ENCODE measurements at places on chromosomes 1 and 21.

GRCh38 chr1:36089393-36090121 is 865 bp downstream of the ADPRS start:
- DNase-seq, result no peak

DNA sequence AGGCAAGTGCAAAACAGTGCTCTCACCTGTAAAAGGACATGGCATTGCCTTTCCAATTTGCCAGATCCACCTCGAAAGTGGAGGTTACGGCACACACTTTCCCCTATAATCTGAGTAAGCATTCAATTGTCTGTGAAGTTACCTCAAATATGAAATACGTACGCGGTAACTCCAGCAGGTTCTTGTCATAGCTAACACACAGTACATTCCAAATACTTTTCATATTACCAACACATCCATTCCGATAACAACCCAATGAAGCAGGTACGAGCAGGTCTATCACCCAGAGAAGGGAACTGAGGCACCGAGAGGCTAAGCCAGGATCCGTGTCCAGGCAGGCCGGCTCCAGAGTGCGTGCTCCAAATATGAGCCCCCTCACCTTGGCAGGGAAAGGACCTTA is 46.8 kb upstream of the LPAR3 start:
- DNase-seq, result no peak

- DNase-seq, result no peak
These were observed 55.2 kb downstream of the PCNX2 start for GRCh38 chr1:233240371-233240770.

DNA sequence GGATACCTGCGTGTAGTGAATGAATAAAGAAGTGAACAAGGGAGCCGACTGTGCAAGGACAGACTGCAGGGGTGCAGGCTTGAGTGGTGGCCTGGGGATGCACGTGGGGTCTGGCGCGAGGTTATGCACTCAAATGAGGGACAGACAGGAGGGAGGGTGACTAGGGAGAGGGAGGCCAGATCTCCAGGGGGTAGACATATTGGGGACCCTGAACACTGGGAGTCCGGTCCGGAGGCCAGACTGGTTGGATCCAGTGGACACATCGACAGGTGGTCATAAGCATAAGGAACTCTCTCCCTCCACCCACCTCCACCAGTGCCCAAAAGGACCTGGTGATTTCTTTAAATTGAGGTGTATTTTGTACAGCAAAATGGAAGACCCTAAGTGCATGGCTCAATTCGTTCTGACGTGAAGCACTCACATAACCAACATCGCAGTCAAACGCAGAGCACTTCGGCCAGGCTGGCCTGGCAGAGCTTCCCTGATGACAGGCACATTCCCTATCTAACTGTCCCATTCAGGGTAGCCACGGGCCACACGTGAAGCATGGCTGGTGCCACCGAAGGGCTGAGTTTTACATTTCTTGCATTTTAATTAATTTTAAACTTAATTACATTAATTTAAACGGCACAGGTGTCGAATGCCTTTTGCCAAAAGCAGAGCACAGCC is 14.0 kb downstream of the WNT3A start:
- DNase-seq, result no peak

DNA sequence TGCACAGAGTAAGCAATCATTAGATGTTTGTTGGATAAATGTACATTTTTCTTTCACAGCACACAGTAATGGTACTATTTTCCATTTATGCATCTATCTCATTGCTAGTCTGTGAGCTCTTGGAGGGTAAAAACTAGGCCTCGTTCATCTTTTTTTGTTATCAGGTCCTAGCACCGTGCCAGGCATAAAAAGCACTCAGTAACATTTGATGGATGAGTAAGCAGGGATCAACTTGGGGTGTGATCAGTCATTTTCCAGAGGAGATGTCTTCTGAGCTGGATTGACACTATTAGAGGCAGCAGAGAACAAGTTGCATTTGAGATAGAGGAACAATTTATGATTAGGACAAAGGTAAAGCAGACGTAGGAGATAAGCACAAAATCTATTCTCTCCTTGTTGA is 4.3 kb upstream of the VTCN1 start:
- DNase-seq, result no peak

GRCh38 chr1:19443326-19443725 is 42.0 kb downstream of the CAPZB start:
- DNase-seq, result no peak

- DNase-seq, result no peak
These were observed 35.6 kb upstream of the RRP15 start for GRCh38 chr1:218249338-218250140.

- no peak for DNase-seq
These were observed 21.4 kb downstream of the IGFN1 start for GRCh38 chr1:201212056-201212455.

DNA sequence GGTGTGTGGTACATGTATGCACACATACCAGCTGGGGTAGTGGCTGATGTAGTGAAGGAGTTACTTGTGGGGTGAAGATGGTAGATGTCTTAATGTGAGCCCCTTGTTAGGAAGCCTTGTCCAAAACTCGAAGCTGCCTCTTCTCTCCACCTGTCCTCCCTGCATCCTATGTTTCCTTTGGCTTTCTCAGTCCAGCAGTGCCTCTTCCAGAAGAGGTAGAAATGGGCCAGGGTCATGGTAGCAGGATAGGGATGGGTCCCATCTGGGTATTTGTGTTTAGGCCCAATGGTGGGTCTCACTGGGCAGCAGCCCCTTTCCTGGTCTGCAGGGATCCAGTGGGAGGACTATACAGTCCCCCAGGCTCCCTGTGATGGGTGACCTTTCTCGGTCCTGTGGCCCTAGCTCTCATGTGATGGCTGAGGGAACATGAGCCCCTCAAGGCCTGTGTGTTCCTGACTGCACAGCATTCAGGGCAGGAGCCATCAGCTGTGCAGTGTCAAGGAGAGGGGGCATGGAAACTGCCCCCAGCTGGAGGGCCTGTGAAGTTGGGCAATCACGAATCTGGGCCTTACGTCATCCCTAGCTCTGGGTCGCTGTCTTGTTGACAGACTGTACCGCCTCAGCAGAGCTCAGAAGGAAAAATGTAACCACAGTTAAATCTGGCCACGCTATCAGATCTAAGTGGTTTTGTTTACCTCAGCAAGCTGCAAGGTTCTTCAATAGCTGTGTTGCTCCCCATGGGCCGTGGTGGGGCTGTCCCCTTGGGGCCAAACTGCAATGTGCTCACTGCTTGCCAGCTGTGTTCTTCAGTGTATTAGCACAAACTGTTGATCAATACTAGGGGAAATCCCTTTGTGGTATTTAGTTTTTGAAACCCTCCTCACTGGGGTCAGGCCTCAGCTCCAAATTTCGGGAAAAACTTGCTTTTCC is 82.7 kb downstream of the NOS1AP start:
- no peak for DNase-seq

Measured in thoracic aorta (tissue), 2 donors.